ENCODE measurements at places on chromosomes 2 and 18. TPM values are rescaled to one million over a fixed set of nuclear protein-coding genes. Genes with fewer than 3 reads are reported as not detected.

EFHD1 gene
- not detected for total RNA-seq

SERPINB3 gene
- total RNA-seq: not detected

KCTD18 gene
- 6.9 TPM for total RNA-seq

DPP10 gene
- total RNA-seq: not detected

CD302 gene
- total RNA-seq: 1.8 TPM

GKN2 gene
- total RNA-seq: not detected

FAM237A gene
- total RNA-seq: not detected

IL1A gene
- total RNA-seq: not detected

DNA sequence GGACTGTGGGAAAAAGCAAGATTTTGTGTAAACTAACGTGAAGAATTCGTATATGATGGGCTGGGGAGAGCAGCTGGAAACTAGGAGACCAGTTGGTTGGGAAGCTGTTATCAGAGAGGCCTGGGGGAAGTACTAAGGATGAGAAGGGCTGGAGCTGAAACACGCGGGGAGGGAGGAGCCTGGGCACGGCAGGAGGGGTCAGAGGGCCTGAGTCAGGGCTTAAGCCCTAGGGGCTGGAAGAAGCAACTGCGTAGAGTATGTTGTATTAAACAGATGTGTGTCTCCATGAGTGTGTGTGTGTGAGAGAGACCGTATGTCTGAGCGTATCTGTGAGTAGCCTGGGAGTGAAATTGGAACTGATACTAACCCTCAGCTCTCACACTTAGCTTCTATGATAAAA is 8.4 kb downstream of the POMC start:
- no peak for DNase-seq

GRCh38 chr2:209687323-209687969 is 84.2 kb upstream of the UNC80 start:
- DNase-seq: no peak

GRCh38 chr2:46748735-46749531 is 166.7 kb downstream of the MCFD2 start:
- DNase-seq: peak; percentile 73

DNA sequence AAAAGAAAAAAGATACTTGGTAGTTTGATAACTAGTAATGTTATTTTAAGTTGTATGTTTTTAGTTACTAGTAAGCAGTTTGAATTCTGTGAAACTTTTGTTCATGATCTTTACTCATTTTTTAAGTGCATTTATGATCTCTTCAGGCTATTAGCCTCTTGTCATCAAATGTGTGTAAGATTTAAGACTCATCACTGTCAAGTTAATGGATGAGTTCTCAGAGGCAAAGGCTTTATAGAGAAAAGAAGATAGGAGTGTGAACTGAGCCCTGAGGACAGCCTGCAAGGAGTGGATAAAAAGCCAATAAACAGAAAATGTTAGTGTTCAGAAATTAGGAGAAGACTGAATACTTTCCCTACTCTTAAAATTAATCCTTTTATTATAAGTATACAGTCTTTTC is 13.5 kb downstream of the NDUFV2 start:
- DNase-seq: no peak

- no peak for DNase-seq
These were observed 409.0 kb downstream of the SLC4A3 start for GRCh38 chr2:220036431-220036830.

- no peak for DNase-seq
These were observed 265.7 kb downstream of the AGPS start for GRCh38 chr2:177658309-177658708.

DNA sequence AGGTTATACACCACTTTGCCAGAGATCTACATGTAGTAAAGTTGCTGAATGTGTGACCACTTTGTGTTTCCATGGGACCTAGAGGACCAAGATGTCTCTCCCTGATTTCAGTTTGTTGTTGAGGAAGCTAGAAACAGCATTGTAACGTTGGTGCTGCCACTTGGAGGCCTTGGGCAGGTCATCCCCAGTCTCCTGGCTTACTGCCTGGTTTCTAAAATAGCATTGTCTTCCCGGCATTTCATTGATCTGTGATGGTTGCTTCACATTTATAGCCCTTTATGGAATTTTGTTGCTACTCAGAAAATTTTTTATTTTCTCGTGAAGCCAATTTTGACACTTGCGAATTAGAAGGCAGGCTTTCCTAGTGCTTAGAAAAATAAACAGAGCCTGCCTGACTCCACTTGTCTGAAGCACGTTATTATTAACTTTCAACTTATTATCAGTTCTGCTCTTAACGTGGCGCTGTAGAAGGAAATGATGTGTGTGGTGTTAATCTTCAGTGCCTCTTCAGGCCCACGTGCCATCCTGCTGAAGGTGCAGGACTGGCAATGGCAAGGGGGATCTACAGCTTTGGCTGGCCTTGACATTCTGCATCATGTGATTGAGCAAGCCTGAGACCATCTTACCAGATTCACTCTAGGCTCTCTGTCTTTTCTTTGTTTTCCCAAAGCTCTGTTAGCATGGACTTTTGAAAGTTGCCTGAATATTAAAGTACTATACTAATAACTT is 59.9 kb downstream of the INPP4A start:
- DNase-seq: no peak

DNA sequence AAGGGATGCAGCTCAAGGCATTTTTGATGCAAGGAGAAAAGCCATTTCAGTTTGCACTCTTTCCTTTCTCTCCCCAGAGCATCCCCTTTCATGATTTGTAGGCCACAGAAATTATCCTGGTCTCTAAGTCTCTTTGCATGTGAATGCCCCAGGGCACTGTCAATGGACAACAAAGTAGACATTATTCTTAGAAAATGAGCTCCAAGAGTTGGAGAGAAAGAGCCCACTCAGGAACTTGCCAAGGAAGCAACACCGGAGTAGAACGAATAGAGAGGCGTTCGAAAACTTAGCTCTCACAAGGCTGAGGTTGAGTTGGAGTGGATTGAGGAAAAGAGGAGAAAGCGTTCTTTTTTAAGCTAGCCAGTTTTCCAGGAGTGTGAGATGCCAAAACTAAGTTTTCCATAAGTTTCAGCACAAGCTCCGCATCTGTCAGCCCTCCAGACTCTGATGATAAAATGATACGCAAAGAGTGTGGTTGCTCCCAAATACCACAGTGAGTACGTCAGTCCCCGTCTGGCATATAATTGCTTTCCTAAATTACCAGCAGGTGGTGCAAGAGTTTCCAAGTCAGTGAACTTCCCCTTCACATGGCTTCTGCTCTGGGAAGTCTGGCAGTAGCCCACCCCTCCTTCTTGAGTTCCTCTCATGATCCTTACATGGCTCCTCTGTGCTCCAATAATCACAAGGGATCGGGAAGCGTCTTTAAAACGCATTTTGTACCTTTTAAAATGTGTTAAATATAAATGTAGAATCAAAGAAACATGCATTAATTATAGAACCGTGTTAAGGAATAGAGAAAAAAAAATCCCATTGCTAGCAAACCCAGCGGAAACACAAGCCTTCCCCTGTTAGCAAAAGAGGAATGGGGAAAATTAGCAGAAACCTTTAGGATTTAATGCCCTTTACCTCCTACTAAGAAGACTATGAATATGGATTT is 1060.6 kb upstream of the FANCL start:
- peak; percentile 49 for DNase-seq

DNA sequence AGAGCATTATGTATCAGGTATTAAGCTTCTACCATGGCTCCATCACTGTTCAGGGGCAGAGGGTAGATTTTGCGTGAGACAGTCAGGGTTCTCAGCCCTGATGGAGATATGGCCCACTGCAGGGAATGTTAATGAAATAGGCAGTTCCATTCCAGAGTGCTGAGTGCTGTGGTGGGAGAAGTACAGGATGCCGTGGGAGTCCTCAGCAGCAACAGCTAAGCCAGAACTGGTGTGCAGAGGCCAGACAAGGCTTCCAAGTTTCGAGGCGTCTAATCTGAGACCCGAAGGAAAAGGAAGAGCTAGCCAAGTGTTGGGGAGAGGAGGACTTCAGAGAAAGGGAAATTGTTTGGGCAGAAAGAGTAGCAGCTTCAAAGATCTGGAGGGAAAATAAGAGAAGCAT is 30.2 kb upstream of the MAPRE2 start:
- DNase-seq: no peak

- DNase-seq: no peak
These were observed 230.6 kb downstream of the SETBP1 start for GRCh38 chr18:44911260-44911659.

GRCh38 chr2:188600536-188601210 is 309.0 kb downstream of the GULP1 start:
- no peak for DNase-seq

Data from HT-29 (cell line).